Posterior vena cava (tissue), 2 donors: ENCODE measurements at places on chromosomes 6 and 20. TPM values are rescaled to one million over a fixed set of nuclear protein-coding genes. Genes with fewer than 3 reads are reported as not detected.

DNA sequence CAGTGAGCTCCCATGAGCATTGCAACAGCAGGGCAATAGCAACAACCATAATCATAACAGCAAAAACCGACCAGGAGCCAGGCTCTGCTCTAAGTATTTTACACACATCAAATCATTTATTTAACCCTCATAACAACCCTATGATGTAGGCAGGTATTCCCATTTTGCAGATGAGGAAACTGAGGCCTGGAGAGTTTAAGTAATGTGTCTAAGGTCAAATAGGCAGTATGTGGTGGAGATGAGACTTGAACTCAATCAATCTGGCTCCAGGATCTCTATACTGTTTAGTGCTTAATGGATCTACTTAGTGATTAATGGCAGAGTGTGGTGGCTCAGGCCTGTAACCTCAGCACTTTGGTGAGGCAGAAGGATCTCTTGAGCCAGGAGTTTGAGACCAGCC is 3.4 kb downstream of the TMEM151B start:
- DNase-seq, result no peak

GRCh38 chr20:5222919-5223634 is 93.7 kb downstream of the PROKR2 start:
- DNase-seq, result no peak

Gene ZC3H12D
- total RNA-seq, result 1.8 TPM

Gene MAS1
- 0.29 TPM for total RNA-seq

Gene DDO
- total RNA-seq, result 1.9 TPM

Gene SALL4
- 0.19 TPM for total RNA-seq
